ENCODE measurements at places on chromosomes 13 and 19.
A peak's percentile ranks its signal among the peaks of the same experiment; 100 is the strongest.

GRCh38 chr13:92303428-92303827 is 905.0 kb downstream of the GPC5 start:
- no peak for DNase-seq

DNA sequence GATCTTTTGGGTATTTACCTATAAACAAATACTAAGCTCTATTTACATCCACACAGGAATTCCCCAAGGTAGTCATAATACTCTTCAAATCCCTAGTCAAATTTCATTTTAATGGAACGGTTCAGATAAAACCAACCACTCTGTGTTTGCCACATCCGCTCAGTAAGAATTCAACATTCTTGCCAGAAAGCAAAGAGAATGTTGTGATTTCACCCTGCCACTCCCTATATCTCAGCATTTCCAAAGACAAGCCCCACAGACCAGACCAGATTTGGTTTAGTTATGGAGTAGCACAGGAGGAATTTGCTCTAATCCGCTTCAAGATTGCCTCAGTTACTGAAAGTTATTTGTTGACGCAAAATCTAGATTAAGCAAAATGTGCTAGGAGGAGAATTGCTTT is 105.6 kb upstream of the SERP2 start:
- no peak for DNase-seq

DNA sequence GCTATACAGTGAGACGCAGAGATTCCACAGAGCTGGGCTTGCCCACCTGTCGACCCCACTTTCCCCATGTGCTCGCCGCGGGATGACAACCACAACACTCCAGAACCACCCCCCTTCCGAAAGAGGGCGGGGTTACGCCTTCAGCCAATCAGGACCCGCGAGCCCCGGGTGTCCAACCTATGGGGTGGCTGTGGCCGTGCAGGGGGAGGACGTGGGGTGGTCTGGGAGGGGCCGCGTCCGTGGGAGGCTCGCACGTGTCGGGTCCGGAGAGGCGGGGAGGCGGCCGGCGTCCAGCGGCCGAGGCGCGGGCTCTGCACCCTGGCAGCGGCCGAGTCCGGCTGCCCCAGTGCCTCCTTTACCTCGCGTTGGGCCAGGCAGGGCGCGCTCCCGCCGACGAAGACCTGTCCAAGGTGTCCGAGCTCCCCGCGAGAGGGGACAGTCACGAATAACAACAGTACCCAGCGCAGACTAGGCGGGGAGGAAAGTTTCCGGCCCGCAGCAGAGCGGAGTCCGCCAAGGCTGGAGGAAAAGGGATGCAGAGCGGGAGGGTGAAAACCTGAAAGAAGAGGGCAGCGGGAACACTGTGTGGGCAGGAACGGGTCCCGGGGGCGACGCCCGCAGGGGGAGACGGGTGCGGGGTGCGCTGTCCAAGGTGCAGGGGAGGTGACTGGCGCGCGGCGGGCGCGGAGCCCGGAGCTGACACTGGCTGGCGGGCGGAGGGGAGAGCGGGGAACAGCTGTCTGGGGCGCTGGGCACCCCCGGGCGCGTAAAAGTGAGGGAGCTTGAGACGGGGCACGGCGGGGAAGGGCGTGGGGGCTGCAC is 911 bp downstream of the ENOX1 start:
- peak; percentile 10 for DNase-seq

- no peak for DNase-seq
Measured at GRCh38 chr13:104411141-104411765, 1345.0 kb upstream of the SLC10A2 start.

GRCh38 chr19:14048443-14049153 is 13.3 kb downstream of the PALM3 start:
- peak; percentile 81 for DNase-seq

DNA sequence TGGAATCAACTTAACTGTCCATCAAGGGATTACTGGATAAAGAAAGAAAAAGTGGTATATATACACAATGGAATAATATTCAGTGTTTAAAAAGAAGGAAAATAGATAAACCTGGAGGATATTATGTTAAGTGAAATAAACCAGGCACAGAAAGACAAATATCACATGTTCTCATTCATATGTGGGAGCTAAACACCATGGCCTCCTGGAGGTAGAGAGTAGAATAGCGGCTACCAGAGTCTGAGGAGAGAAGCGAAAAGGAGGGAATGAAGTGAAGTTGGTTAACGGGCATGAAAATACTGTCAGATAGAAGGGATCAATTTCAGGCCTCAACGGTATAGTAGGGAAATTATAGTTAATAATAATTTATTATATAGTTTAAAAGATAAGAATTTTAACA is 147.5 kb upstream of the OBI1 start:
- DNase-seq: no peak

DNA sequence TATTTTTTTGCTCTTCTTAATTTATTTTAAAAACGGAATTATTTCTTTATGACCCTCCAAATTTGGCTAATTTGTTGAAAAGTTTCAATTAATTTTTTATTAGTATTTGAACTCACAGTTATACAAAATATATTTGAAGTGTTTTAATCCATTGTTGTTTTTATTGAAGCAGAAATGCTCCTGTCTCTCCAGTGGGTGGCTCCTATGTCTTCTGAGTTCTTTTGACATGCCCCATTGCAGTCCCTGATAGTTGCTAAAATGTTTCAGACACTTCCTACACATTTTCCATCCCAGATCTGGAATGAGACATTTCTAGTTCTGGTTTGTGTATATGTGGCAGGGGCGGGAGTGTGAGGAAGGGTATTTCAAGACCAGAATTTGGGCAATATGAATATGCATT is 579.4 kb upstream of the PRR20A start:
- DNase-seq: no peak

GRCh38 chr13:29111446-29111845 is 291.3 kb downstream of the MTUS2 start:
- DNase-seq: no peak
